ENCODE measurements at places on chromosomes 6 and 20.

DNA sequence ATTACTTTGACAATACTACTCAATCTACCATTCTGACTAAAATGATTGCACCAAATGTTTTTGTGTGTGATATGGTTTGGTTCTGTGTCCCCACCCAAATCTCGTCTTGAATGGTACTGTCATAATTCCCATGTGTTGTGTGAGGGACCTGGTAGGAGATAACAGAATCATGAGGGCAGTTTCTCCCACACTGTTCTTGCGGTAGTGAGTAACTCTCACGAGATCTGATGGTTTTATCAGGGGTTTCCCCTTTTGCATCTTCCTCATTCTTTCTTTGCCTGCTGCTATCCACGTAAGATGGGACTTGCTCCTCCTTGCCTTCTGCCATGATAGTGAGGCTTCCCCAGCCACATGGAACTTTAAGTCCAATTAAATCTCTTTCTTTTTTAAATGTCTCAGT is 20.8 kb downstream of the SYCP2 start:
- DNase-seq: no peak

GRCh38 chr6:114649298-114649697 is 306.5 kb upstream of the HS3ST5 start:
- DNase-seq: no peak

DNA sequence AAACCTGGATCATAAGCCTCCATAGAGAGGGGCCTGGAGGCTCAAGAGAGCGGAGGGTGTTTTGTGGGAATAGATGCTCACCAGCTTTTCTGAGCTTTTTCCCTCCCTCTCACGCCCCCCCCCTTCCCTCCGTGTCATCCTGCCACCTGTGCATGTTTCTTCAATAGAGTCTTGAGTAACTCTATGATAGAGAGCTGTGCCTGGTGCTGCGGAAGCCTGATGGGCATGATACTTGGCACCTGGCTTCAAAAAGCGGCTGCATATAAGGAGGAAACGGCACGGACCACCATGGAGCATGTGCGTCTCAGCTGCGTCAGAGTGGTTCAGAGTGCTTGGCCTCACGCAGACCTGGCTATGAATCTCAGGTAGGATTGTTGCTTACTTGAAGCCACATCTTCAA is 198.9 kb downstream of the CDH4 start:
- no peak for DNase-seq

DNA sequence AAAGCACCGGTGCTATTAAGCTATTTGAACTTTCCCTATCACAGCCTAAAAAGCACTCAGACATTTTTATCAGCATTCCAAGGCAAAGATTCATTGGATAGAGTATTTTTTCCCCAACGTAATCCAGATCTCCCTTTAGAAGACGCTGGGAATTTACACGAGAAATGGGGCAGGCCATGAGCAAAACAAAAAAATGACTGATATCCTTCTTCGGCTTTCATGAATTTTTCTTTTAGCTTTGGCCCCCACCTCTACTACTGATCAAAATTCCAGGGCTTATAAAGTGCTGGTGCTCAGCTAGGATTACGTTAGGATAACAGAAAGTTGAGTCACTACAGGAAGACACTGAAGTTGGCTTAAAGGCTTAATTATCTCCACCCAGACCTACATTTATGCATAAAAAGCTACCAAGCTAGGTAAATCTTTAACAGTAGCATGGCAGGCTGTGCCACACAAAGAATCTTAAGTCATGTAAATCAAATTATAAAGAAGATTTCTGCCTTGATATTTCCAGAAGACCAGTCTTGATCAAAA is 418.5 kb upstream of the BTBD3 start:
- DNase-seq: no peak

GRCh38 chr20:61811166-61811565 is 254.5 kb downstream of the TAF4 start:
- DNase-seq: no peak

DNA sequence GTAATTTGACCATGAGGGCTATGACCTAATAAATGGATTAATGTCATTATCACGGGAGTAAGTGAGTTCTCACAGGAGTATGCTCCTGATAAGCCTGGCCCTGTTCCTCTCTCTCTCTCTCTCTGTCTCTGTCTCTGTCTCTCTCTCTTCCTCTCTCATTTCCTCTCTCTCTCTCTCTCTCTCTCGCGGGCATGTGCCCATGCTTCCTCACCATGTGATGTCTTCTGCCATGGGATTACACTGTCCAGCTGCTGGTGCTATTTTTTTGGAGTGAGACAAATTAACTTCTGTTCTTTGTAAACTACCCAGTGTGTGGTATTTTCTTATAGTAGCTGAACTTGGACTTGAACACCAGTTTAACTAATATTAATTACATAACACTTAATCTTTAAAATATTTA is 374.3 kb upstream of the GJE1 start:
- no peak for DNase-seq

DNA sequence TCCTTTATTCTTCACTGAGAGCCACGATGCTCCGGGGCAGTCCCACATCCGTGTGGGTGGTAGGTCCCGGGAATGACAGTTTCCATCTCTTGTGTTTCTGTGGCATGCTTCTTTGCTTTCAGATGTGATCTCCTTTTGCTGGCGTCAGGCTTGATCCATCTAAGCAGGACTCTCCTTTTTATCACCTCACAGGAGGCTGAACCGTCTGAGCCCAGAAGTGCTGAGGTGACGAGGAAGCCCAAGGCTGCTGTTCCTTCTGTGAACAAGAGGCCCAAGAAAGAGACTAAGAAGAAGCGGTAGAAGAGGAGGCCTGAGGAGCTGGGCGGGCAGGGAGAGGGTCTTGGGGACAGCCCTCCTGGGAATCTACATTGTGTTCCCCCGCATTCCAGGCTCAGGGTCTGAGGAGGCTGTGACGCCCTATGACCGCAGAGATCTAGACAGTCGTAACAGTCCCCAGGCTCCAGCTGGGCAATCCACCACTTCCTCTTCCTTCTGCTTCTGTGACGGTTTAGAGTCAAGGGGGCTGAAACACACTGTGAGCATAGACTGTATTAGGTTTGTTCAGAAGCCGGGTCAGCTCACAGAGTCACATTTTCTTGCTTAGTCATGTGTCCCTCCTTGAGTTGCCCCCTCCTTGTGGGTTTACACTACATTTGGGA is 26.8 kb downstream of the MANBAL start:
- peak; percentile 62 for DNase-seq

GRCh38 chr6:19838442-19839236 is 1.5 kb downstream of the ID4 start:
- DNase-seq: no peak

GRCh38 chr6:157944983-157945931 is 36.4 kb upstream of the SYNJ2 start:
- no peak for DNase-seq

- no peak for DNase-seq
Measured at GRCh38 chr6:29554764-29555163, 4.8 kb downstream of the UBD start.

- DNase-seq: no peak
Measured at GRCh38 chr20:20009784-20010253, 7.3 kb upstream of the NAA20 start.

- no peak for DNase-seq
Measured at GRCh38 chr6:170223718-170224693, 66.9 kb downstream of the DLL1 start.

- no peak for DNase-seq
Measured at GRCh38 chr6:113539623-113540022, 317.5 kb upstream of the MARCKS start.

DNA sequence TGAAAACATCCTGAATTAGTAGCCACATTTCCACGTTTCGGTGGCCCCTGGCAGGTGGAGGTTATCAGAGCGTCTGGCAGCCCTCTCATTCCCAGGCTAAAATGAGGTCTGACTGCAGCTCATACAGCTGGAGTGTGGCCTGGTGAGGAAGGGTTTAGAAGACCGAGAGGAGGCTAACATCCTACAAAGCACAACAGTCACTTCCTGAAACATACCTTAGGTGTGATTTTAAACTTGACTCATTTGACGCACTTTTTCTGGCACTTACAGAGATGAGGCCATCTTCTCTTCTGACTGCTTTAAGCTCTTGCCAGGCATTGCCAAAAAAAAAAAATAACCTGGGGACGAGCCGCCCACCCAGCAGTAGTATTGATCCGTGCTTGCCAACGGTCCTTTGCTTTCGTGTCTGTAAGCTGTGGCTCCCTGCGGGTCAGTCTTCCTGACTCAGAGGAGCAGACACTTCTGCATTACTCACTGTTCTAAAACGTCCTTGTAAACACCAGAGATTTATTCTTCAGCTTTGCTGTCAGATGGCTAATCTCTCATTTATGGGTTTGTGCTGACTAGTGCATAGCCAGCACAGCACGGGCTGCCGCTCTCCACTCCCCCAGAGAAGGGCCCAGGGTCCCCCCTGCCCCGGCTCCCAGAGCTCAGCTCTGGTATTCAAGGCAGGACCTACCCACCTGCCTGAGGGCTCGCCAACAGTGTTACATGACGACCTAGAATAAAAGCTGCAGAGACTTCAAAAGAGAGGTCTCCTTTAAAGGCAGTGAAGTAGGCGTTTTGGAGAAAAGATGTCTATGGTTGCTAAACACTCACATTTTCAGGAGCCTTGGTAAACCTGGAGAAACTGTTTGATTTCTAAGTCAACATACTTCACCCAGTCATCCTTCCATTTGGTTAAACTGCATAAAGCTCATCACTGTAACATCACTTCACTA is 78.5 kb upstream of the FRMD1 start:
- no peak for DNase-seq

- DNase-seq: no peak
Measured at GRCh38 chr6:54916858-54917257, 70.3 kb downstream of the FAM83B start.

DNA sequence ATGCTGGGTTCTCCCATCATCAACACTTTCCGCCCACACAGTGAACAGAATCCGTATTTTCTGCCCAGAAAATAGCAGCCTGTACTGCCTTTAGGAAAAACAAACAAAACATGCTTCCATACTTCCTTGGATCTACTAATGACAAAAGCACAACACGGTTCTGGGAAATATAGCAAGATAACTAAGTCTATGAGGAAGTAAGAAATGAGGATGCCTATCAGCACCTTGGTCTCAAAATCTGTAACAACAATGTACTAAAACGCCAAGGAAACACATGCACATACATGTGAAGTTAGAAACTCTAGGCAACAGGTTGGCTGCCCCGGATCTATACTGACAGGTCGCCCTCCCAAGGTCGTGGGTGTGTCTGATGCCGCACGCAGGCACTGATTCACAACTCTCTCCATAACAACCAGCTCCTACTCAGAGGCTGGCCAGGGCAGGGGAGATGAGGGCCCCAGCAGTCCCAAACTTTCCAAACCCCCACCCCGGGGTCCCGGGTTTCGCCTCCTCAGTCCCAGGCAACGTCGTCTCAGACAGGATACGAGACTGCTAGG is 710 bp downstream of the BTBD9 start:
- no peak for DNase-seq

GRCh38 chr6:157269261-157269794 is 54.0 kb downstream of the TMEM242 start:
- DNase-seq: no peak

DNA sequence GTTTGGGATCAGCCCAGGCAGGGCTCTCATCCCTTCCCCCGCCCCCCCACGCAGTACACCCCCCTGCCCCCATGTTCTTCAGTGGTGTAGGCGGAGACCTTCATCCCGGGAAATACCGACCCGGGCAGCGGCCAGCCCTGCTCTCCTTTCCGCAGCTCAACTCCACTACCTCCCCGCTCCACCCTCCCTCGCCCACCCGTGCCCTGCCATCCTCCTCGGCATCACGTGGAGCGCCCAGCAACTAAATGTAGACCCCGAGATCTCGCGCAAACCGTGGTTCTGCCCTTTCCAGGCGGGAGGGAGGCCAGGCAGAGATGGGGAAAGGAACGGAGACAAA is 1932.2 kb upstream of the DEFB115 start:
- DNase-seq: no peak

DNA sequence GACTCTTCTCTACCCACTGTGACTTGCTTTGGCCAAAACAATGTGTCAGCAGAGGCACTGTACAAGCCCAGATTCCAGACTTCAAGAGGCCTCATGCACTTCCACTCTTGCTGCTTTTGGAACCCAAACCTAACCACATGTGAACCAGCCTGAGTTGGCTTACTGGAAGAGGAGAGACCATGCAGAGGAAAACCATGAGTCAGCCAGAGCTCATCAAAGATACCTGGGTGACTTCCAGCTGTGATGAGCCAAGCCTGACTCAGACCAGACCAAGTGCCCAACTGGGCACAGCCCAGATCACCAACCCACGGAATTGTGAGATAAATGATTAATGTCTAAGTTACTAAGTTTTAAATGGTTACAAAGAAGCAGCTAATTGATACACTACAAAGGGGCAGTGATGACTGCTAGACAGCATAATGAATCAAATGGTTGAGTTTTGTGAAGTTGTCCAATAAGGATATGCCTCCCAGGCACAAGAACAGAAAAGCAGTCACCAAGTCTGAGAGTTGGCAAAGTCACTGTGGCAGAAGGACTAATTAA is 16.2 kb upstream of the BEND6 start:
- no peak for DNase-seq

DNA sequence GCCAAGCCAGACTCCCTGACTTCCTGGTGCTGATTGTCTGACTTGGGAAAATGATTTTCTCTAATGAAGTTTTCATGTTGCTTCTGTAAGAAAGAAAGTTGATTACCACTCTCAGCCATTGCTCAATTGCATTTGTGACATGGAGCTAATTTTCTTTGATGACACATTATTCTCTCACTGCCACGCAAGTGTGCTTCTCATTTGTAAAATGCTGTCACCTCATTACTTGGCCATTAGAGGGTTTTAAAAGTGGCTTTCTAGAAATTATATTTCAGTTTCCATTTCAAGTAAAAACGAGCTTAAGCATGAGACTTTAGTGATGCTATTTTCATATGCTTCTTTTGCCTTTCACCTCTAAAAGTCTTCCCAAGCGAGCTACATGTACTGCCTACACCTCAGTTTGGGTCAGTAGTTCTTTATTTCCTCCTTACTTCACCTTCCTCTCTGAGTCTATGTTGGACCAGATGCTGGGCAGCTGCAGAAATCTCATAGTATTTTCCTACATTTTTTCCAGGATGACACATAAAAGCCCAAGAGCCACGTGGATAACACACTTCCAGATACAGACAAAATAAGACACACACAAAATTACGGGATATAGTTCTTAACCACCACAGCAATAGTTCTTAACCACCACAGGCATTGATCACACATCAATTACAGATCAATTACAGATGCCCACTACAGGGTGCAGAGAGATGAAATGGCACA is 6.3 kb upstream of the FAM210B start:
- DNase-seq: no peak

- DNase-seq: no peak
Measured at GRCh38 chr20:5654557-5654956, 95.6 kb upstream of the SHLD1 start.

- no peak for DNase-seq
Measured at GRCh38 chr6:44785130-44785529, 397.6 kb downstream of the CDC5L start.

- DNase-seq: no peak
Measured at GRCh38 chr20:20955892-20956291, 150.3 kb downstream of the LINC00237 start.

GRCh38 chr20:23317081-23317480 is 33.5 kb upstream of the NXT1 start:
- DNase-seq: no peak

- no peak for DNase-seq
Measured at GRCh38 chr20:24277196-24277595, 192.2 kb upstream of the SYNDIG1 start.

DNA sequence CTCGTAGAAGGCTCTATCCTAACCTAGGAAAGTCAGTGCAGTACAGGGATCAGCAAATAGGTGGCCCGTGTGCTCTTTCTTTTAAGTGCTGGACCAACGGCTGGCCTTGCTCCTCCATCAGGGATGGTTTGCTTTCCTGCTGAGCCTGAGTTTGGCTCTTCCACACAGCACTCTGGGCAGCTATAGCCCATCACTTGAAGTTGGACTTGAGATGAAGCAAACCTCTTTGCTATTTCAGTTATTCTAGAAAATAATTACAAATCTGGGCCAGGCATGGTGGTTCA is 66.9 kb upstream of the KCNK16 start:
- DNase-seq: no peak

All from activated B cell treated with CpG ODN at 0.5 μM for 24 hours (primary cell).